ENCODE measurements at places on chromosomes 5 and 9.

GRCh38 chr5:176171171-176171760 lies 67.0 kb upstream of the SIMC1 start:
- DNase-seq: no peak

GRCh38 chr5:1763548-1763911 lies 36.1 kb downstream of the MRPL36 start:
- DNase-seq: no peak

GRCh38 chr9:94936419-94936818 lies 209.9 kb downstream of the AOPEP start:
- DNase-seq: no peak

DNA sequence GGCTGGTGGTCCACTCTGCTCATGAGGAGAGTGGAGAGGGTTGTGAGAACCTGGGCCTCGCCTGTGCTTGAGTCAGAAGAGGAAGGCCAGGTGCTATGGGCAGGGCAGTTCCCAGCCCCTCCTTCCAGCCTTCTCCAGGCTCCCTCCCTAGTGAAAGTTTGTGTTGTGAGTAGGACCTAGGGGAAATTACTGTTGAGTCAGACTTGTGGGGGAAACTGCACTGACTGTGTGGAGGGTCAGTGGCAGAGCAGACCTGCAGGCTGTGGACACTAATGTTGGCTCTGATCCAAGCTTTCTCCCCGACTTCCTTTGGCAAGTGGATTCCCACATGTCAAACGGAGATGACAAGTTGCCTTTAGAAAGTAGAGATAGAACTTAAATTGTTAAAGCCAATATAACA lies 102.6 kb downstream of the ARHGAP26 start:
- no peak for DNase-seq

DNA sequence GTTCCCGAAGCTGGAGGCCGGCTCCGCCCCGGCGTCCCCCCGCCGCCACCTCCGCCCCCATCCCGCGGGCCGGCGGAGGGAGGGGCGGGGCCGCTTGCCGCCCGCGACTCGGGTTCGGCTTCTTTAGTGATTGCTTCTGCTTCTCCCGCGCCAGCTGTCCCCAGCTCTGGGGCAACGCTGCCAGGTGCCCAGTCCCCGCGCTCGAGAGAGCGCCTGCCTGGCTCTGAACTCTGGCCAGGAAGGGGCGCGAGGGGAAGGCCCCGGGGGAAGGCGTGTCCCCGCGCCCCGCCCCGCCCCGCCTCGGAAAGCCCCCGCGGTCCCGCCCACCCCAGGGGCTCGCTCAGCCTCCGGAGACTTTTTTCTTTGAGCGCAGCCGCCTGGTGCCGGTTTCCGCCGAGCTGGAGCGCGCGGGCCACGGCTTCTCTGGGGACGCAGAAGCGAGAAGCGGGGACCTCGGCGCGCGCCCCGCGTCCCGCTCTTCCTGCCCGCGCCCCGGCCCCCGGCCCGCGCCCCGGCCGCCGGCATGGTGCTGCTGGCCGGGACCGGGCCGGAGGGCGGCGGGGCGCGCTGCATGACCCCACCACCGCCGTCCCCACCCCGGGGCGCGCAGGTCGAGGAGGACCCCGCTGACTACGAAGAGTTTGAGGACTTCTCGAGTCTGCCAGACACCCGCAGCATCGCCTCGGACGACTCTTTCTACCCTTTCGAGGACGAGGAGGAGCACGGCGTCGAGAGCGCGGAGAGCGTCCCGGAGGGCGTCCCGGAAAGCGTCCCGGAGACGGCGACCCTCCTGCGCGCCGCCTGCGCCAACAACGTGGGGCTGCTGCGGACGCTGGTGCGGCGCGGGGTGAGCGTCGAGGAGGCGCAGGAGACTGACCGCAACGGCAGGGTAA lies at the start of gene ANKRD33B:
TSS of gene ANKRD33B (plus strand) at position 126 of the 893 bp plus-strand sequence. CDS start at position 524, 398 bp downstream.
- DNase-seq: peak; percentile 69

GRCh38 chr9:97301974-97302373 lies 5.5 kb upstream of the CCDC180 start:
- no peak for DNase-seq

DNA sequence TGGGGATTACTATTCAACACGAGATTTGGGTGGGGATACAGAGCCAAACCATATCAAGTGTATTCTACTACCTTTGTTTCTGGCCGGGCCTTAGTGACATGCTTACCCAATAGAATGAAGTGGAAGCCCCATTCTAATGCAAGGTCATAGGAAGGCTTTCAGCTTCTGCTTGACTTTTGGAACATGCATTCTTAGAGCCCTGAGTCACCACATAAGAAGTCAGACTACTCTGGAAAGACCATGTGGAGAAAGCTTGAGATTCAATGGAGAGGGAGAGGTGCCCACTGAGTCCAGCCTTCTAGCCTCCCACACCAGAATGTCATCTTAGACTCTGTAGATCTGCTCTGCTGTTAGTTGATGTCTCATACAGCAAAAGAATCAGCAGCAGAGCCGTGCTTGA lies 155.7 kb upstream of the FBN2 start:
- DNase-seq: no peak

GRCh38 chr9:35366627-35367026 lies 123.3 kb upstream of the RUSC2 start:
- DNase-seq: no peak

- DNase-seq: no peak
These were observed 149.5 kb downstream of the C9orf50 start for GRCh38 chr9:129471201-129472019.

GRCh38 chr5:62077823-62078550 lies 228.0 kb upstream of the KIF2A start:
- no peak for DNase-seq

- no peak for DNase-seq
These were observed 113.8 kb downstream of the PLK2 start for GRCh38 chr5:58346041-58346440.

DNA sequence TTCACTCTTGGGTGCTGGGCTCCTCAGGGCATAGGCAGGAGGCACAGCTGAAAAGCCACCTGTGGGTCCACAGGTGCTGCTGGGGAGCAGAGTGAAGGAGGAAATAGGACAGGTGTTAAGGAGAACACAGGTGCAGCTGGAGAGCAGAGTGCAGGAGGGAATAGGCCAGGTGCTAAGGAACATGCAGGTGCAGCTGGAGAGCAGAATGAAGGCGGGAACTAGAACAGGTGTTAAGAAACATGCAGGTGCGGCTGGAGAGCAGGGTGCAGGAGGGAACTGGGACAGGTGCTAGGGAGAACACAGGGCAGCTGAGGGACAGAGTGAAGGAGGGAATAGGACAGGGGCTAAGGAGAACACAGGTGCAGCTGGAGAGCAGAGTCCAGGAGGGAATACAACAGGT lies 43.8 kb upstream of the PLEKHG4B start:
- DNase-seq: peak; percentile 61

GRCh38 chr5:169876386-169876785 lies 103.9 kb downstream of the INSYN2B start:
- no peak for DNase-seq

DNA sequence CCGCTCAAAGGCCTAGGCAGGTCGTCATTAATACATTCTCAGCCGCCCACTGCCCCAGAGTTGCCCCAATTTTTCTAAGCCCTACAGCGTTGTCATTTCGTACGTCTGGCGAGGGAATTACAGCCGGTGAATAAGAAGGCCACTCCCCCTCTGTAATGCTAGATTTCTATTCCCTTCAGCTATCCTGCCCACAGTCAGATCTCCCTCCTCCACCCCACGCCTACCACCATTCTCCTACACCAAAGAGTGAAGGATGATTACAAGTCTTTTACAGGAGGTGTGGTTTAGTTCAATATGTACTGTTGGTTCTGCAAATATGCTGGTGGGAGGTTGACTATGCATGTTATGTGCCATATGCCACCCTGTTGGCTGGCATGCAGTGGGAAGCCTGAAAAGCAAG lies 83.7 kb upstream of the SMIM15 start:
- no peak for DNase-seq

DNA sequence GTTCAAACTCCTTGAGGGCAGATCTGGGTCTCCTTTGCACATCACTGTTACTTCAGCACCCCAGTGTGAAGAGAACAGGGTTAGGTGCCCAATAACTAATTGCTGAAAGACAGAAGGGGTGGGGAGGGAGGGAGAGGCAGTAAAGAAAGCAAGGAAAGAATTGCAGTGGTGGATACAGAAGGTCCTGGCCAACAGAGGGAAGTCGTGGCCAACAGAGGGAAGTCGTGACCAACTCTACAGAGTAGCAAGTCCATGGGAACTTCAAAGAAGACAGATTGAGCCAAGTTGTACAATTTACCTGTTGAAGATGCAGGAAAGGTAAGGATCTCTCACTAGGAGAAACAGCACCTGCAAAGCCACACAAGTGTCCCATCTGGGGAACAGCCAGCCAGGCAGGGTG lies 27.0 kb downstream of the CCNJL start:
- no peak for DNase-seq

DNA sequence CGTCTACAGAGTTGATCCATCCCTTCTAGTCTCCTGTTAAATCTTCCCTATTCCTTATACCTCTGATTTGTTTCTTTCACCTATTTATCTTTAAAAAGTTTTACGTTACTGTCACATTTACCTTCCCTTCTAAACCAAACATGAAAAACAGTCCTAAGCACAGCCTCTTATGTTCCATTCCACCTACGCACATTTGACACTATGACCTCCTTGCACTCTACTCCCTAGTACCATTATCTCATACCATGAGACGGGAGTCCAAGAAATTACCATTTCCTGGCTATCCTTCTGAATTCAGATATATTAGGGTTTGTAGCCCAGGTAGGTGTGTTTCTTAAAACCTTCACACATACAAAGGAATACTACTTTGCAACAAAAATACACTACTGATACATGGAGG lies 25.1 kb downstream of the FNIP1 start:
- DNase-seq: no peak

DNA sequence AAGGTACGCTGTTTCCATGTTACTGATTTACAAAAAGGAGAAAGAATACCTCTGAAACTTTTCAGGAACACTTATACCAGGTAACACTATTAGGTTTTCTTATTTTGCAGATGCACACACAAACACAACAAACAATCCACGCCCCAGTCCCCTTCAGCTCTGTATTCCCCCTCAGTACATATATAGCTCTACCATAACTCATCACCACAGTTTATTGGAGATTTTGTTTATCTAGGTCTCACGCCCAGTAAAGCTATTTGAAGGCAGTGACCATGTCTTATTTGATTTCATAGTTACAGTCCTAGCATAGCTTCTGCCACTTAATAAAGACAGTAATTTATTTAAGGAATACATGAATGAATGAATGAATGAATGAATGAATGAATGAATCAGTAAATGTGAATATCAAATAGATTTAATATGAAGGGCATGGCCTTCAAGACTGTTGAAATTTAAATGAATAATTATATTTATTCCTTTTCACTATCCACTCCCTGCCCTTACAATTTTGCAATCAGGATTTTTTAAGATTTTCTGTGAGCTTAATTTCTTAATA lies 32.9 kb downstream of the INVS start:
- no peak for DNase-seq

DNA sequence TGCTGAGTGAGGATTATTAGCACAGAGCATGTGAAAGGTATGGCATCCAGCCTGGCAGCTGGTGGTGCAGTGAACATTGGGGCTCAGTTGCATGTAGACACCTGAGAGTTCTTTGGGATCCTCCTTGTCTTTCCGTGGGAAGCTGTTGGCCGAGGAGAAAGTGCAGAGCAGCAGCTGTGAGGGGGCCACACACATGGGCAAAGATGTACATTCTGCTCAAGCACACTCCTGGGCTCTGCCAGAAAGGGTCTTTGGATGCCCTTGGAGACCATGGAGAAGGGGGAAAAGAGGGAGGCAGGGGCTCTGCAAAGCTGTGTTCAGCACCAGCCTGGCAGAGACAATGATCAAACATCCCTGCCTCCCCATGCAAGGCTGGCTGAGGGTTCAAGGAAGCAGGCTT lies 138.7 kb upstream of the PITX1 start:
- DNase-seq: no peak

GRCh38 chr5:89994266-89994665 lies 415.3 kb downstream of the CETN3 start:
- no peak for DNase-seq

DNA sequence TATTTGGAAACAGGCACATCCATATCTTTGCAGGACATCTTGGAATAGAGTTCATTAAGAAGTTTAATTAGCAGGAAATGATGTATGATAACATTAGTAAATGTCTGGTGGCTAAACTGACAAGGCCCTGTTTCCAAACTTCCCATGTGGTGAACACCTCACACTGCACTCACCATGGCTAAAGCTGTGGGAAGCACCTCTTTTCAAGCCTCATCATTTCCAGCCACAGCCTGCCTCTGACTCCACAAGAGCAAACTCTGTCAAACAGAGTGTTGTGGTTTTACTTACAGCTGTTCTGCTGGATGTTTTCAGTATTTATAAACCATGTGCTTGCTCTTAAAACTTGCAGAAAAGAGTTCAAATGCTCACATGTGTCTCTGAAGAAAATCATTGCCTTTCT lies 14.9 kb upstream of the NDUFB6 start:
- no peak for DNase-seq

DNA sequence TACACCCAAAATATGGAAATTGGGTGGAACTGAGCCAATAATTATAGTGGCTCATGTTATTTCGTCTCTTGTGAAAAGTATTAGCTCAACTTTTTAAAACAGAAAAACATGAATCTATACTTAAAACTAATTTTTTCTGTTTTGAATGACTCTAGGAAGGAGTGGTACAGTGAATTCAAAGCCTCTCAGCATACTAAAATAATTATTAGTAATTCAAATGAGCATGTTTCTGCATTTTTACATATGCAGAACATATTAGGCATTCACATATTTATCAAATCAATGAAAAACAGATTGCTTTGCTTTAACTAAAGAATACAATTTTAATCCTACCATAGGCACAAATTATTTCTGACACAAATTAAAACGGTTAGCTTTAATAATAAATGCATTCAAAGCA lies 54.3 kb downstream of the CSNK1A1 start:
- no peak for DNase-seq

DNA sequence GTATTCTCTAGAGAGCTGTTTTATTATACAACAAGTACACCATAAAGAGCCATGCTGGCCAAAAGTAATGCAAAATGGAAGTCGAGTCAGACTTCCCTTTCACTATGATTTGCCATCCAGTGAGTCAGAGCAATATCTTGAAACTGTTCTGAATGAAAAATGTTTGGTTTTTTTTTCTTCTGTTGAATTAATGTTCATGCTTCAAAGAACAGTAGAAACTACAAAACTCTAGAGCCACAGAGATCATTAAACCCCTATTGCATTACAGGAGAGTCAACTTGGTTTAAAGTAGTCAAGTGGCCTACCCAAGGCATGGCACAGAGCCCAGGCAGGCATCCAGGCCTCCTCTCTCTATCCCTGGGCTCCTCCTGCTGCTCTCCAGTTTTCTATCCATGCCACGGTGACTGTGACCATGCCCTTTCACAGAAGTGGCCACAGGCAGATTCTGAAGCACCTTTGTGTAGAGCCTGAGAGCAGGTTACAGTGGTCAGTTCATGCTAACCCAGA lies 358.9 kb downstream of the DEPDC1B start:
- DNase-seq: no peak

DNA sequence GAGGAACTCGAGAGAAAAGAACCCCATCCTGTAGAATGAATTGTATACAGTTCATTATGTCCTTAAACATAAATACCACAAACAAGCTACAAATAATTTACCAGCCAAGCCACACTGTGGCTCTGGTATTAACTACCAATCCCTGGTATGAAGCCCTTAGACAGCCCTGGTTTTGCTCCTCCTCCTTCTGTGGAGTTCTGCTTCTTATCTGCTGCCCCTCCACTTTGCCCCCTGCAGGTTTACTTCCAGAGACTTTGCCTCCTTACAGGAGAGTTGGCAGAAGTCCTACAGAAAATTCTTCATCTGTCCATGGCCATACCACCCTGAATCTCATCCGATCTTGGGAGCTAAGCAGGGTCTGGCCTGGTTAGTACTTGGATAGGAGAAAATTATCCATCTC lies 219.8 kb downstream of the ACTL7B start:
- no peak for DNase-seq

GRCh38 chr5:91106842-91107511 lies 276.1 kb downstream of the ARRDC3 start:
- no peak for DNase-seq

GRCh38 chr5:117494188-117494587 lies 919.6 kb upstream of the SEMA6A start:
- DNase-seq: no peak
